ENCODE measurements at places on chromosomes 7 and 10. TPM values are rescaled to one million over a fixed set of nuclear protein-coding genes. Genes with fewer than 3 reads are reported as not detected.

GRCh38 chr7:116953906-116954838, 871 bp downstream of the ST7 start:
- peak overlapping the region; percentile 67 for H3K4me3 ChIP-seq
- H3K27ac ChIP-seq, result peak overlapping the region; percentile 95
- peaks cover 40% of the 10 kb centered on the region for H3K4me1 ChIP-seq
- peak; percentile 90 for DNase-seq
- no peaks in the 10 kb centered on the region for H3K27me3 ChIP-seq

DNA sequence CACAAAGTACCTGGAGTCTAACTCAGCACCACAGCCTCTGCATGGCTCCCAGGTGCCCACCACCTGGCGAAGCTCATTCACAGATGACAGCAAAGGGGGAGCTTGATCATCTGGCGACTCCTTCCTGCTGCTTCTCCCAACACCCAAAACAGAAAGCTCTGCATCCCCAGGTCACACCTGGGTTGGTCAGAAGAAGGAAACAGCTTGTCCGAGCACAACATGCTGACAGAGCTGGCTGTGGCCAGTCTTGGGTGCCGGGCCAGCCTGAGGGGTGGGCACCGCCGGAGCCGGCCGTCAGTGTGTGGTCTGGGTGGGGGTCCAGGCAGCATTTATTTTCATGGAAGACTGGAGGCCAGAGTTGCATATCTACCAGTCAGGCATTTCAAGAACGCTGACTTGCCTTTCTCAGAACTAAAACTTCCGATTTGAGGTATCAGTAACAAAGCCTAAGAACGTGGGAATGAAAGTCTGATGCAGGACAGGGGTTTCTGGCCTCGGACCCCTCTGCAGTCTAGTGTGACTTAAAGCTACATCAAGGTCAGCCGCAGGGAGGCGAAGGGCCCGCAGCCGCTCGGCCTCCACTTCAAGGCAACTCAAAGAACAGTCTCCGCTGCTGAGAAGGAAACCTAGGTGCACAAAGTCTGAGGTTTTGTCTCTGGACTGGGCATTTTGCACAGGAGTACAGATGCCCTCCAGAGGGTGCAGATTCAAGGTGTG, 109.6 kb downstream of the CYTH3 start:
- peak overlapping the region; percentile 50 for H3K27ac ChIP-seq
- H3K4me1 ChIP-seq, result no peaks in the 10 kb centered on the region
- DNase-seq, result no peak
- H3K27me3 ChIP-seq, result no peaks in the 10 kb centered on the region

GRCh38 chr10:93954299-93954698, 39.4 kb upstream of the PLCE1 start:
- H3K4me3 ChIP-seq, result no peak overlapping the region
- no peak overlapping the region for H3K27ac ChIP-seq
- no peaks in the 10 kb centered on the region for H3K4me1 ChIP-seq
- DNase-seq, result no peak
- H3K36me3 ChIP-seq, result no peaks in the 10 kb centered on the region

GRCh38 chr10:85741626-85742300, 624.8 kb downstream of the GRID1 start:
- H3K4me3 ChIP-seq, result peak overlapping the region; percentile 21
- no peaks in the 10 kb centered on the region for H3K27me3 ChIP-seq
- H3K4me1 ChIP-seq, result no peaks in the 10 kb centered on the region

The IFIT5 gene
- total RNA-seq, result 23.7 TPM

The AEBP1 gene
- total RNA-seq, result 67.5 TPM

The AMZ1 gene
- total RNA-seq, result 3.4 TPM

The PLAU gene
- total RNA-seq, result 95.0 TPM

Data from spleen (tissue), 13 donors.